ENCODE measurements at places on chromosomes 2 and 18.

GRCh38 chr2:68365087-68365486, at the start of gene PLEK:
PLEK (plus strand) TSS chr2:68365282; CDS start chr2:68365352, 70 bp downstream.
- no peak for DNase-seq

GRCh38 chr2:35298493-35298892, 1057.1 kb upstream of the CRIM1 start:
- no peak for DNase-seq

- DNase-seq, result no peak
These were observed 573.2 kb downstream of the ZEB2 start for GRCh38 chr2:143946436-143947391.

DNA sequence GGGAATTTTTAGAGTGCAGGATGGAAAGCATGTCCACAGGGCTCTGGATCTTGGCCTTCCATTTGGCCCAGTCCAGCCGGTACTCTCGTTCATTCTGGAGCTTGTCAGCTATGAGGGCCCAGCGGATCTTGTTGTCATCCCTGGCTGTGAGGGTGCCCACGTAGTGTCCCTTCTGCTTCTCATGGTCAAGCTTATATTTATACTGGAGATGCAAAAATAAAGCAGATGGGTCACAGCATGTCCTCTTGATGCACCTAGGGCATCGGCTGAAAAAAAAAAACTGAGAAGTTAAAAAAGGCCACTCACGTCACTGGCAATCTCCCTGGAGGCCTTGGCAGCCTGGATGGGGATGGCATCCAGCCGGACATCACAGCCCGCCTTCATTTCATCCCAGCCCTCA, 160.5 kb downstream of the RIF1 start:
- DNase-seq, result no peak

- DNase-seq, result no peak
These were observed 291.4 kb upstream of the SALL3 start for GRCh38 chr18:78688249-78688648.

DNA sequence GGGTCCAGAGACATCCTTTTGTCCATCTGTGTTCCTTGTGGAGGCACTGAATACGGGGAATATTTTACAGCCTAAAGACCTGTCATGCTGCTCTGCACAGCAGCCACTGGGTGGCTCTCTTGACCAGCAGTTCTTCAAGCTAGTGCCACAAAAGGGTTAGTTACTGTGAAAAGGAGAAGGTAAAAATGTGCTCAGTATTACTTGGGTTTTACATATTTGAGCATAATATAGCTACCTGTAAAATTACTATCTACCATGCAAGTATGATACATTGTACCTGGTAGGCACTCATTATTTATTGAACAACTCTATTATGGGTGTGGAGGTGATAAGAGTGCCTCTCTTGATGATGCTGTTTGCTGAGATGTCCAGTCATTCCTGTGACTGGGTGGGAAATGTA, 23.6 kb downstream of the FZD5 start:
- peak; percentile 12 for DNase-seq

GRCh38 chr2:127568128-127568527, 32.6 kb downstream of the MYO7B start:
- no peak for DNase-seq

DNA sequence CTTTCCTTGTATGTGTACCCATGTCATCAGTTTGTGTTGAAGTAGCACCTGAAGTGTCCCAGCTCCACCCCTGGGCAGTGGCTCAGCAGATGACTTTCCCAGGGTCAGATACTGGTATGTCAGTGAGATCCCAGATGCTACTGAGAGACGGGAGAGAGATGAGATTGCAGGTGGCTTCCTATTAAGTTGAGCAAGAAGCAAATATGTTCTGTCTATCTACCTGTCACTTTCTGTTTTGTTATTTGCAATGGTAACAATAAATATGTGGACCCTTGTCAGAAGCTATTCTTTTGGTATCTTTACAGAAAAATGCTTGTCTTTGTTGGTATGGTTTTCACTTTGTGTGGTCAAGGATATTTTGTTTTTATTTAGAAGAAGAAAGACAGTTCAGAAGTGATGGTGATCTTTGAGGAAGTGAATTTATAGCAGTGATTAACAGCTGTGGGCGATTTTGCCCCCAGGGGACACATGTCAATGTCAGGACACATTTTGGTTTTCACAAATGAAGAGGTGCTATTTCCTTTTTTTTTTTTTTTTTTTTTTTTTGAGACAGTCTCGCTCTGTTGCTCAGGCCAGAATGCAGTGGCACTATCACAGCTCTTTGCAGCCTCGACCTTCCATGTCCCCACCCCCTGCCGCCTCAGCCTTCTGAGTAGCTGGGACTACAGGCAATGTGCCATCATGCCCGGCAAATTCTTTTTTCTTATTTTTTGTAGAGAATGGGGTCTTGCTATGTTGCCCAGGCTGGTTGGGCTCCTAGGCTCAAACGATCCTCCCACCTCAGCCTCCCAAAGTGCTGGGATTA, 21.4 kb downstream of the MGAT5 start:
- no peak for DNase-seq

DNA sequence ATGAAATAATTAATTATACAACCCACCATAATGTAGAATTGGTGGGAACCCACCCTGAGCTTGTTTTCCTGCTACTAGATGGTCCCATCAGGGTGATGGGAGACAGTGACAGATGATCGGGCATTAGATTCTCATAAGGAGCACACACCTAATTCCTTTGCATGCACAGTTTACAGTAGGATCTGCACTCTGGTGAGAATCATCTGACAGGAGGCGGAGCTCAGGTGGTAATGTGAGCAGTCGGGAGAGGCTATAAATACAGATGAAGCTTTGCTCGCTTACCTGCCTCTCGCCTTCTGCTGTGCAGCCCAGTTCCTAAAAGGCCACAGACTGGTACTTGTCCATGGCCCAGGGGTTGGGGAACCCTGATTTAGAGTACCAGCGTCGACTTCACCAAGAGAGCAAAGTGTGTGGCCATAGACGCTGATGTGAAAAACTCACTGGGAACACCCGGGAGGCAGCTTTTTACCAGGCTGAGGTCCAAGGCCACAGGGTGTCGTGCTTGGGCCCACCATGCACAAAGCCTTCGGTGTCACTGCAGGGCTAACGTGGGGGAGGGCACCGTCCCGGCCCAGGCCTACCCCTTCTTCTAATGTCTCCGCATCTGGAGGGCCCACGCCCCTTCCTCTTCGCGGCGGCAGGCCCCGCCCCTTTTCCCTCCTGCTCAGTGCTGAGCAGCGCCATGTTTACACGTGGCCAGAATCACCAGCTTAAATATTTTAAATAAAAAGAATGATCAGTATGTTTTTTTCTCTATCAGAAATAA, 296.8 kb upstream of the HDAC4 start:
- DNase-seq, result no peak
